Activated T-helper 1 cell treated with anti-CD3 and anti-CD28 coated beads, Interleukin-2, amount 50 U/mL, for 16 hours (primary cell): ENCODE measurements at places on chromosomes 2 and 18.

DNA sequence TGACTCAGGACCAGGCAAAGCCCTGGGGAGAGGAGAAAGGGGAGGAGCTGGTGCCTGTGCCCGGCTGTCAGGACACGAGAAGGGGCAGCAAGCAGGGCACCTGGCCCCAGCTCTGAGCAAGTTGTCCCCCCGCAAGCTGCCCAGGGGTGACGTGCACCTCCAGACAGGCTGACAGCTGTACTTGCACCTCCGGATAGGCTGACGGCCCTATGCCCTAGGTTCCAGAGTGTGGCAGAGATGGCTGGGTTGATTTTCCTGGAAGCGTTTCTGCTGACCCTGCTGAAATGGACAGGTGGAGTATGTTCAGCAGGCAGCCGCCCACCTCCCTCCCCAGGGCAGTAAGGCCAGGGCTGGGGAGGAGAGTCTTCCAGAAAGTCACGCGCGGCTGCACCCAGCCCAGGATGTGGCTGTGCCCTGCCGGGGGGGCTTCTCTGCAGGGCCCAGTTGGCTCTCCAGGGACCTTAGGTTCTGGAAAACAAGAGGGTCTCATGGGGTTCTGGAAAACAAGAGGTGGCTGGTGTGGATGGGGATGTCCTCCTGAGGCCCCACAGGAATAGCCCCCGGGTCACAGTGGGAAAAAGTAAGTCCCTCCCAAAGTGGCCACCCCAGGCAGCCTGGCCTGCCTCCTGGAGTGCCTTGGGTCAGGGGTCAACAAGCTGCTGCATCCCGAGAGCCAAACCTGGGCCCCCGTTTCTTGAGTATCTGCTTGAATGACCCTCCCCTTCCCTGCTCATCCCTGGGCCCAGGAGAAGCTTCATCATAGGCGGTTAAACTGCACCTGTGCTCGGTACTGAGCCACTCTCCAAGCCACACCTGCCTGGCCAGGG is 71.4 kb upstream of the OTOS start:
- no peak for DNase-seq

DNA sequence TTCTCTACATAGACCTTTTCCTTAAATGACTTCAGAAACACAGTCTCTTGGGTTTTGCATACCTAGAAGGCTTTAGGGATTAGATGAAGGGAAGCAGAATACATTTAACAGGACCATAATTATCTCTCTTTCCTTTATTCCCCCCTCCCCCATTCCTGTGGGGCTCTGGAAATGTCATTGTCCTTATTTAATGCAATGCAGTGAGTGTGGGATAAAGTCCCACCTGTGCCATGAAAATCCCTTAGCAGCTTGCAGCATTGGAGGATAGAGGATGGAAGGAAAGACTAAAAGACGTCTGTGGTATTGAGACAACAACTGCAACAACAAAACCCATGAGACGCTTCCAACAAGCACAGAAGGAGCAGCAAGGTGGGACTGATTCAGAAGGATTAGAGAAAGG is 117.8 kb upstream of the DCC start:
- DNase-seq, result no peak

GRCh38 chr18:76318607-76319006 is 176.4 kb downstream of the ZNF516 start:
- DNase-seq, result no peak

DNA sequence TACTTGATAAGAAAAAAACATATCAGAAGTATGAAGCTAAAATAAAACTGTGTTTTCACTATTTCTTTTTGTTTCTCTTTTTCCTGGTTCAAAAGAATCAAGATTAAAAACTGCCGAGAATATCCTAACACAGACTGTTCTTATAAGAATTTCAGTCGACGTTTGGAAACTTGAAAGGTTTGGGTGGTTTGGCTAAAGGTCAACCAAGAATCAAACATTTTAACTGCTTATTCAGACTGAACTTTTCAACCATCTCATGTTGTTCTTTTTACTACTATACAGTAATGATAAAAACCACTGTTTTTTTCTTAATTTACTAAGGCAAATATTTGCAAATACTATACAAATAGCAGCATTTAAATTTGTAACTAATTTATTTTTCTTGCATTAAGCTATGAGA is 308.5 kb upstream of the TFPI start:
- no peak for DNase-seq

DNA sequence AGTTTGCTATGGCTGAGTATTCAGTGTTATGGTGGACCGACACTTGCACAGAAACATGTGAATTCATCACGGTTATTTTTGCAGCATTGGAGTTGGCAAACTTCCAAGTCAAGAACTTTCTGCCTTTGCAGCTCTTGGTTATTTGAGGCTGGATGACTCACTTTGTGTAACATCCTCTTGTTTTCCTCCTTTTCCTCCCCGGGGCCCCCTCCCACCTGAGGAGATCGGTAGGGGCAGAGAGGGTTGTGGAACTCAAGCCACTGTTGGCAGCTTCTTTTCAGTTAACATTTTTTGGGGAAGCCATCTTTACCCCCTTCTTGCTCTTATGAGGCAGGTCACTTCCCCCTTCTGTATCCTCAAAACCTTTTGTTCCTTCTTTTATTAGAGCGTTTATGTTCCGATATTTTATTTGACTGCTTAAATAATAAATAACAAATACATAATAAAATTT is 48.6 kb downstream of the DDX1 start:
- no peak for DNase-seq

- no peak for DNase-seq
Measured at GRCh38 chr2:108215794-108216211, 24.0 kb upstream of the SULT1C3 start.
